ENCODE measurements at places on chromosomes 7 and 10. TPM values are rescaled to one million over a fixed set of nuclear protein-coding genes. Genes with fewer than 3 reads are reported as not detected.

- H3K36me3 ChIP-seq, result peaks cover 25% of the 10 kb centered on the region
- no peak overlapping the region for H3K4me3 ChIP-seq
- no peak overlapping the region for H3K27ac ChIP-seq
Measured at GRCh38 chr7:112887337-112887736, 97.1 kb upstream of the TMEM168 start.

DNA sequence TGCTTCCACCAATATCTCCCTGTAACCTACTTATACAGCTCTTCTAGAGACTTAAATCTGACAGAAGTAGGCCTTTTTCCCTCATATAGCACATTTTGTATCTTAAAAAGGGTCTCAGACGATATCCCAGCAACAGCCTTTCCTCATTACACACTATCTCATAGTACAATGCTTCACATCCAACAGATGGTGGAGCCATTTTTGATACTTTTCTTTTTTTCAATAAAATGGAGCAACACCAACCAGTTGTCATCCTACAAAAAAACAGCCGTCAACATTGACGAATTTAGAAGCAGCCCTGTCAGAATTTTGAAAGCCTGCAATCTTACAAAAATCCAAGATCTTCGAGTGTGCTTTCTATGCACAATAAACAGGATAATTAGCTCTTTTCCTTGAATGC is 145.9 kb upstream of the NEBL start:
- H3K4me1 ChIP-seq, result no peaks in the 10 kb centered on the region
- H3K36me3 ChIP-seq, result no peaks in the 10 kb centered on the region
- H3K4me3 ChIP-seq, result no peak overlapping the region
- no peak overlapping the region for H3K27ac ChIP-seq

DNA sequence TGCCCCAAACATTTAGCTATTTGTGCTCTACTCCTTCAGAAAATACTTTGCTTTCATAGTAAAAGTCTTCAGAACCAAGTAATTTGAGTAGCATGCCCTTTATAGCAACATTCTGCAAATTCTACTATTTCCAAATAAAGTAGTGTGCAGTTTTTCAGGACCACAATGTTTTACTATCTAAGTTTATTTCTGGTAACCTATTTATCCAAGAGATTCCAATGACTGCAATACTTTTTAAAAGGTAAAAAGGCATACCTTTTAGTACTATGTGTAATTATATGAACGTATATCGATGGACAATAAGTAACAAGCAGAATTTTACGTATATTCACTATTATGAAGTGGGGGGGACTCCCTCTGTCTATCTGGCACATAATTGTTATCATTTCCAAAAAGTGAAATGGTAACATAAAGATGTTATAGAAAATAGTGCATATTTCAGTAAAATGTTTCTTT is 6.9 kb upstream of the CAV2 start:
- H3K4me1 ChIP-seq, result no peaks in the 10 kb centered on the region
- no peak overlapping the region for H3K27ac ChIP-seq
- no peaks in the 10 kb centered on the region for H3K36me3 ChIP-seq
- no peak overlapping the region for H3K4me3 ChIP-seq

Gene KCNIP2
- total RNA-seq, result 2.4 TPM

- no peak overlapping the region for H3K4me3 ChIP-seq
- H3K27me3 ChIP-seq, result peaks cover 47% of the 10 kb centered on the region
- no peaks in the 10 kb centered on the region for H3K36me3 ChIP-seq
Measured at GRCh38 chr10:133236401-133237240, 1.0 kb upstream of the VENTX start.

GRCh38 chr10:88668465-88668864 is 4.2 kb downstream of the LIPF start:
- H3K27me3 ChIP-seq, result peaks cover 1% of the 10 kb centered on the region
- no peak overlapping the region for H3K4me3 ChIP-seq
- peaks cover 23% of the 10 kb centered on the region for H3K4me1 ChIP-seq
- no peak overlapping the region for H3K27ac ChIP-seq

GRCh38 chr7:101370836-101371235 is 8.2 kb downstream of the COL26A1 start:
- peaks cover 11% of the 10 kb centered on the region for H3K4me1 ChIP-seq
- H3K27me3 ChIP-seq, result peaks cover 8% of the 10 kb centered on the region
- H3K36me3 ChIP-seq, result no peaks in the 10 kb centered on the region
- no peak overlapping the region for H3K27ac ChIP-seq
